ENCODE measurements at places on chromosomes 7 and 10. TPM values are rescaled to one million over a fixed set of nuclear protein-coding genes. Genes with fewer than 3 reads are reported as not detected.

DNA sequence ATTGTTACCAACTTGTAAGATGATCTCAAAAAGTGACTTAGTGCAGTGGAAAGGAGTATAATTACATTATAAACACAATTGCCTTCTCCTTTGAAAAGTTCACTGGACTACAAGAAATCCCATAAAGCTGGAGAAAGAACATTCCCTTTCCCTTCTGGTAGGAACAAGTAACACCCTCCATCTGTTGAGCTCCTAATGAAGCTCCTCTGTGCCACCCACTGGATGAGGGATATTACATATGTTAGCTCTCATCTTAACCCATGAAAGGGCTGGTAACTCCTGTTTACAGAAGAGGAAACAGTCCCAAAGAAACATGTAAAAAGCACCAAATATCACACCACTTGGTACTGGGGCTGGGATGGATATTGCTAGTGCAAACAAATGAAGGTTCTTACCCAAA is 8.1 kb downstream of the PGAM1 start:
- H3K4me3 ChIP-seq = no peak overlapping the region
- H3K4me1 ChIP-seq = no peaks in the 10 kb centered on the region
- H3K27ac ChIP-seq = no peak overlapping the region
- DNase-seq = no peak
- no peaks in the 10 kb centered on the region for H3K27me3 ChIP-seq

DNA sequence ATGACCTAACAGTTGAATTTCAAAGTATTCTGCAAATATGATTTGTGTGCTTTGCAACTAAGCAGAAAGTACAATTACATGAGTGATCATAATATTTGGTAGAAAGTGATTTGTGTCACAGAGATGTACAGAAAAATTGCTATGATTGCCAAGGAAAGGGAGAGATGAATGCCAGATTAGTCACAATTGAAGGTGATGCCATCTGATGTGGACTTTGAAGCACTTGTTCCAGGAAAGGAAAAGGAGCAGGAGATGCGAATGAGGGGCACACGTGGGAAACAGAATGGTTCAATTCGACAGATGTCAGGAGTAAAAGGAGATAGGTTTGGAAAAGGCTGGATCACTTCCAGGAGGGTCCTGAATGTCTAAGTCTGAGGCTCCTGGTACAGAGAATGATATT is 153.1 kb upstream of the LAMB4 start:
- H3K4me1 ChIP-seq = no peaks in the 10 kb centered on the region
- H3K27me3 ChIP-seq = no peaks in the 10 kb centered on the region
- no peak overlapping the region for H3K4me3 ChIP-seq
- no peak for DNase-seq
- no peak overlapping the region for H3K27ac ChIP-seq

- no peak overlapping the region for H3K27ac ChIP-seq
- no peaks in the 10 kb centered on the region for H3K36me3 ChIP-seq
- H3K4me1 ChIP-seq = no peaks in the 10 kb centered on the region
Measured at GRCh38 chr7:26648554-26648953, 215.8 kb downstream of the SKAP2 start.

DNA sequence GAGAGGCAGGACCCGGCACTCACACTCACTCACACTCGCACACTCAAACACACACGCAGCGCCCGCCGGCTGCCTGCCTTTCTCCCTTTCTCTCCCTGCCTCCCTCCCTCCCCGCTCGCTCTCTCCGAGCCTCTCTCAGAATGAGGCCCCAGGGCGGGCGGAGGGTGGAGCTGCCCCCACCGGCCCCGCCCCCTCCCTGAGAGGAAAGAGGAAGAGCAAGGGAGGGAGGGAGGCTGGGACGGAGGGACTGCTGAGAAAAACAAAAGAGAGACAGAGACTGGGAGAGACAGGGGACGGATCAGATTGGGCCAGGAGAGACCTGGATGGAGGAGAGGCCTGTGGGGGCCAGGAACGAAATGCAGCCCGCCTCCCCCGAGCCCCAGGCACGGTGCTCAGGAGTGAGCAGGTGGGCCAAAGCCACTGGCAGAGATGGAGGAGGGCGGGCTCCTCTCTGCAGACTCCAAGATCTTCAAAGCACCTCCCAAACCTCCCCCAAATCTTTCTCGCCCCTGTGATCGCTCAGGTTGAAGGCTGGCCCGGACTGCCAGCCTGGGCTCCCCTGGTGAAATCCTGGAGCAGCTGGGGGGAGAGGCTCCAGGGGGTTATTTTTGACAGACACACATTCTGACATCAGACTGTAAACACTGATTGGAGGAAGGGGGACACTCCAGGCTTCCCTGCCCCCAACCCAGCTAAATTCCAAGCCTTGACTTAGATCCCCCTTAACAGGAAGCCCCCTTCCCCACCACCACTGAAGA is 5.1 kb downstream of the LDB1 start:
- peaks cover 18% of the 10 kb centered on the region for H3K36me3 ChIP-seq
- H3K4me1 ChIP-seq = peaks cover 63% of the 10 kb centered on the region
- H3K4me3 ChIP-seq = peak overlapping the region; percentile 75
- H3K27me3 ChIP-seq = no peaks in the 10 kb centered on the region
- DNase-seq = peak; percentile 68

- H3K4me1 ChIP-seq = no peaks in the 10 kb centered on the region
- no peak for DNase-seq
- H3K4me3 ChIP-seq = no peak overlapping the region
- H3K36me3 ChIP-seq = no peaks in the 10 kb centered on the region
Measured at GRCh38 chr10:98569853-98570252, 123.1 kb upstream of the HPS1 start.

IFIT1B gene
- not detected for total RNA-seq
